ENCODE measurements at places on chromosomes 6 and 20.

DNA sequence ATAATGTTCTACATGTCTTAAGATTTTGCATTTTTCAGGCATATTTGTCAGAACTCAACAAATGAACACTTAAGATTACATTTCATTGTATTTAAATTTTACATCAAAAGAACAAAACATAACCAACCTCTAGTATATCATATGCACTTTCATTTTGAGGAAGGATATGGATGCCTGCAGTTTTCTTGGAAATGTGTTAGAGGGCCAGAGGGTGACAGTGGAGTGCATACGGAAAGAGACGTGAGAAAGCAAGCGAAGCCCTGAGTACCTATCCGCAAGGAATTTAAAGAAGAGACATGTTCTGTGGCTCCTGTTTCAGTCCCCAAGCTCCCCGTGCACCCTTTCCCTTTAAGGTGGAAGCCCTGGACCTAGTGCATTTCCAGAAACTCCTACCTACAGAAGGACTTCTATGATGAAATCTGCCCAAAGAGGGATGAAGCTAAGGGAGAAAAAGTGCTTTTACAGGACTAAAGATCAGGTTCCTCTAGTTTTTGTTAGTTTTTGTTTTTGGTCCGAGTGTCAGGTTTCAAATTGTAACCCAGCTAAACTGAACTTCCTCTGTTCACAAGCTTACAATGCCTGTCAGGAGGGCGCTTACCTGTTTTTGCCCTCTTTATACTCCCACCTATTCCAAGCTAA lies 38.8 kb downstream of the EZR start:
- no peak for DNase-seq

GRCh38 chr6:166029506-166029905 lies 138.1 kb downstream of the TBXT start:
- no peak for DNase-seq

DNA sequence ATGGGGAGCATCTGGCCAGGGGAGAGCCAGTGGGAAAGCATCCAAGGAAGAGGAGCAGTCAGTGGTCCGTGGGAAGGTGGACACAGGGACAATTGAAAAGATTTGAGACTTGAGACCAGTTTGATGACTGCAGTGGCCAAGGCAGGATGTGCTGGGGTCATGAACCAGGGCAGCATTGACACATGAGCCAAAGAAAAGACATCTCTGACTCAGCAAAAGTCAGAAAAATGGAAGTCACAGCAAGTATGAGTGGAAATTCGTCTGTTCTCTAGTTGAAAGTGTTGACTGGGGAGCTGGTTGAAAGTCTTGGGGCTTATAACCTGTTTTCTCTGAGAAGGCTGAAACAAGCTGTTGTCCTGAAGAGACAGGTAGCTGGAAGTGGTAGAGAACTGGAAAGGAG lies 31.3 kb downstream of the RAB22A start:
- DNase-seq = no peak

GRCh38 chr20:12875510-12875909 lies 133.3 kb upstream of the SPTLC3 start:
- no peak for DNase-seq

DNA sequence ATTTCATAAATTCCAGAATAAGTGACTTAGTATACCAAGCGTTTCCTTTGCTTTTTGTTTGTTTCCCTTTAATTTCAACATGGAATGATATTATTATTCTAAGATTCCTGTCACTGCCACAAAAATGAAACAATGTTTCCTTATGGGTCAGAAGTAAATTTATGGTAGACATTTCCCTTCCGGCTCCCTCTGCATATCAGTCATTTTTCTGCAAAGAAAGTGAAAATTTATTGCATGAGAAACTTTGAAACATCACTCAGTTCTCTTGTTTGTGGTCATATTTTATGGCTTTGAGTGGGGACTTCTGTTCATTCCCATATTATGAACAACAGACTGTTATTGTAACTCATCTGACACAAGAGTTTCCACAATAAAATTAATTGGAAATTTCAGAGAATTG lies 97.8 kb downstream of the NKAIN2 start:
- no peak for DNase-seq

DNA sequence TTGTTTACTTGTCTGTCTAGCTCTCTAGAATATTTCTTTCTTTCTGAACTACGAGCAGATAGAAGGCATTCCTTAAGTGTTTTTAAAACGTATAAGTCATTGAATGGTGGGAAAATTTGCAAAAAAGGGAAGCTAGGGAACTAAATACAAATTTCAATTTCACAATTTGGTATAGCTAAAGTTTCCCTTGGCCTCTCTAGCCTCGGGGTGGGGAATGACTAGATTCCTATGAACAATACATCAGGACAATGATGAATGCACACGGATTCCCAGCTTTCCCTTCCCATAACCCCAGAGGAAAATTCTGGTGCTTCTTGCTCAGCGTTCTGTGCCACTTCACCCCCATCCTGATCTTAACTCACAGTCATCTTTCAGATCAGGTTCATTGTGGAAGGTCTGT lies 113.3 kb upstream of the ASF1A start:
- DNase-seq = no peak

GRCh38 chr6:167910007-167910406 lies 83.3 kb downstream of the AFDN start:
- no peak for DNase-seq

DNA sequence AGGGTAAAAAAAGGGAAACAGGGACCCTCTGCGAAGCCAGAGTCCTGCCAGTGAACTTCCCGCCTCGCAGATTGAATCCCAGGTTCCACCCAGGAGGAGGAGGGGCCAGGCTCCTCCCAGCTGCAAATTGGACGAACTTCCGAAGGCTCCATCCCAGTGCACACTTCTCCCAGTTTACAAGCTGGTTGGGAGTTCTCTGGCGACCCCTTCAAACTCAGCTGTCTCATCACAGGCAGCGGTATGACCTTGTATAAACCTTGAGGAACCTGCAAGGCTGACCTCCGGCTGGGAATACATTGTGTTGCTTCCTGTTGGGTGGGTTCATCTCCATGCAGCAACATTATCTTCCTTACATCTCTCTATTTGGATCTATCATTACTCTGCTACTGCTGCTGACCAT lies 962.7 kb downstream of the GRIK2 start:
- no peak for DNase-seq

DNA sequence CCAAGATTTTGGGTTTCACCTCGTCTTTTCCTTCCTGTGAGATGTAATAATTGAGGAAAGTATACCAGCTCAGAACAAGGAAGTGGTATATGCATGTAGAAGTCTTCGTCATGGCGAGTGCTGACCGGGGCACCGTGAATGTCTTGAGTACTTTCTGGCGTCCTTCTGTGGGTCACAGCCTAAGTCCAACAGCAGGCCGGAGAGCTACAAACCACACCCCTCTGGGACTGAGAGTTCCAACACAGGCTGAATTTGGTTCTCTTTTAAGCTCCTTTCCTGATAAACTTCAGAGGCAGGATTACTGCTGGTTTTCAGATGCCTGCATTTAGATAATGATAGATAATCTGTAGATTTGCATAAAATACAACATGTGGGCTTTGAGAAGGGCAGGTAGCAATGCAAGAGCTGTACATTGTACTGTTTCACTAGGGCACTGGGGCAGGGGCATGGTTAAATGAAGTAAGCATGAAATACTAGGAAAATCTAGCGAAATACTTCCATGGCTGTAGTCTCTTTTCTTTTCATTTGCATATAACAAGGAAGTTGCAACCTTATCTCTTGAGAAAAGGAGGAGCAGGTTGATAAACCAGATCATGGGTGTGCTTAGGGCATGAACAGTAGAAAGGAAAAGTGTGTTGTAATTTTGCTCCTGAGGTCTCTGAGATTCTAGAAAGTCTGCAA lies at the start of gene ADTRP:
Gene ADTRP (minus strand): TSS at position 156 of the 681 bp plus-strand sequence. CDS start 44 bp downstream, at position 112.
- no peak for DNase-seq

GRCh38 chr6:98975421-98975820 lies 27.7 kb upstream of the FBXL4 start:
- no peak for DNase-seq

DNA sequence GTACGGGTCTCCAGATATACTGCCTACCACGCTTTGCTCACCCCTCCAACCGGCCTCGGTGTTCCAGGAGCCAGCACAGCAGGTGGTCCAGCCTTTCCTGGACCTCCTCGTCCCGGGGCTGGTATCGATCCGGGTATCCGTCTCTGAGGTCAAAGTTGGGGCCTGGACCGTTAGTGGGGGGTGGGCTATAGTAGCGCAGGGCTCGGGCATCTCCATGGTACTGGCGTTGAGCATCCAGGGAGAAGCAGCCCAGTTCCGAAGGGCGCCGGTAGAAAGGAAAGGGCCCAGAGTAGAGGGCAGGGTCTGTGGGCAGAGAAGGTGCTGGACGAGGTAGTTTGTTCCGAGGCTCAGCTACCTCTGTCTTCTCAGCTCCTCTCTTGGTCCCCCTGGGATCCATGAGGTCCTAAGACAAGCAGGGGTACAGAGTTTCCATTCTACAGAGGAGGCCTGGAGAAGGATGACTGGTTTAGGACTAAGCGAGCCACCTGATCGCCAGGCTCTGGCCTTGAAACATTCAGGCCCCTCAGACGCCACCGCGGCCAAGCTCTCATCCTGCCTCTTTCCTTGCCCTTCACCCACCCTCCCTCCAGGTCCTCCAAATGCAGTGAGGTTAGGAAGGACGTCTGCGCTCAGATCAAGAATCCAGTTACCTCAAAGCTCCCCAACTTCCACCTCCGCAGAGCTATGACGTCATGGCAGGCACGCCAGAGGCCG lies 502 bp downstream of the DXO start:
- DNase-seq = no peak

GRCh38 chr6:12785301-12785700 lies 68.7 kb downstream of the PHACTR1 start:
- no peak for DNase-seq

GRCh38 chr6:31407699-31408098 lies 4.3 kb downstream of the MICA start:
- no peak for DNase-seq

DNA sequence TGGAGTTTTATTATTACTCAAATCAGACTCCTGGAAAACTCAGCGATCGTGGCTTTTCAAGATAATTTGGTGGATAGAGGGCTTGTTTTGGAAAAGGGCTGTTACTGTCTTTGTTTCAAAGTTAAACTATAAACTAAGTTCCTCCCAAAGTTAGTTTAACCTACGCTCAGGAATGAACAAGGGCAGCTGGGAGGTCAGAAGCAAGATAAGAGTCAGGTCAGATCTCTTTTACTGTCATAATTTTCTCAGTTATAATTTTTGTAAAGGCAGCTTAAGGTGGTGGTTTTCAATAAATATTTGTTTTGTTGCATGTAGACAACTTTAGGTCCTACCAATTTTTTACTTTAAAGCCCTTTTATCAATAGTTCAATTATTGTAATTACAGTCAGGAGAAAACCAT lies 9.2 kb upstream of the GABRR2 start:
- DNase-seq = no peak

- DNase-seq = peak; percentile 77
These were observed 48.2 kb downstream of the RNASET2 start for GRCh38 chr6:166907871-166908806.

- no peak for DNase-seq
These were observed 497.2 kb upstream of the CDH4 start for GRCh38 chr20:60754856-60755255.

DNA sequence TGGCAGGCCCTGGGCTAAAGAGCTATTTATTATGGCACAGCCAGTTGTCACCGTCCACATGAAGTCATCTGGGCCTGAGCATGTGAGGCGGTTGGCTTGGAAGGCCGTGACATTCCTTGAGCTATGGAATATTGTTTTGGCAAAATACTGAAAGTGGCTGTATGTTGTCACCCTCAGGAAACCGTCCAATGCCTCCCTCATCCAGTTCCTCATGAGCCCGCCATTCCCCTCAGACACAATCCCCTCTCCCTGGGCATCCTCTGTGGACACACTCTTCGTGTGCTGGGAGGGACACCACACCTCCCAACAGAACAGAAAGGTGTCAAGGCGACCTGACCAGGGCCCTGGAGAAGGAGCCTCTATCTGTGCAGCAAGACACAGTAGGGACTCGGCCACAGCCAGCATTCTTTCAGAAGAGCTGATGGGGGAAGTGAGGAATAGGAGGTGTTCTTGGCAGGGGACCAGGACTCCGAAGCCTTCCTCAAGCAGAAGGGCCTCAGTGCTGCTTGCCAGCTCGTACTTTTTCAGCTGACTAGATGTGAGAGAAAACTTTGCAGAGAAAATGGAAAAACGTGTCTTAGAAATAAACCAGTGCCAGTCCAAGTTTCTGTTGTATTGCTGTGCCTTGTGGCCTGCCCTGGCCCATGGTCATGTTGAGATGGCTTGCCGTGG lies 120.5 kb downstream of the SOD2 start:
- DNase-seq = no peak

GRCh38 chr20:41148942-41149341 lies 11.6 kb downstream of the PLCG1 start:
- no peak for DNase-seq

DNA sequence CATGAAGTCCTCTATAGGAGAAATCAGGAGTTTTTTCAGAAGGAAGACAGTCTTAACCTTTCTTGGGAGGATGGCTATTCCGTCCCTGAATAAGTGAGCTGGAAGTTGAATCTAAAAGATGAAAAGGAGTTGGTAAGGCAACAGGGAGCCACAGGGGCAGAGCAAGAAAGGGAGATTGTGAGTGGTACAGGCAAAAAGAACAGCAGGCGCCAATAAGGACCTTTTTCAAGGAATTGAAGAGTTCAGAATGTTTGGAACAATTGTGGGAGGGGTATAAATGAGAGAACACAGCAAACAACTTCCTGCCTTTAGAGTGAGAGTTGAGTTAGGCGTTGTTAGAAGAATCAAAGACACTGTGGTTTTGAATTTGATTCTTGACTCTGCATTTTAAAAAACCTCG lies 1003.7 kb downstream of the EPHA7 start:
- no peak for DNase-seq

DNA sequence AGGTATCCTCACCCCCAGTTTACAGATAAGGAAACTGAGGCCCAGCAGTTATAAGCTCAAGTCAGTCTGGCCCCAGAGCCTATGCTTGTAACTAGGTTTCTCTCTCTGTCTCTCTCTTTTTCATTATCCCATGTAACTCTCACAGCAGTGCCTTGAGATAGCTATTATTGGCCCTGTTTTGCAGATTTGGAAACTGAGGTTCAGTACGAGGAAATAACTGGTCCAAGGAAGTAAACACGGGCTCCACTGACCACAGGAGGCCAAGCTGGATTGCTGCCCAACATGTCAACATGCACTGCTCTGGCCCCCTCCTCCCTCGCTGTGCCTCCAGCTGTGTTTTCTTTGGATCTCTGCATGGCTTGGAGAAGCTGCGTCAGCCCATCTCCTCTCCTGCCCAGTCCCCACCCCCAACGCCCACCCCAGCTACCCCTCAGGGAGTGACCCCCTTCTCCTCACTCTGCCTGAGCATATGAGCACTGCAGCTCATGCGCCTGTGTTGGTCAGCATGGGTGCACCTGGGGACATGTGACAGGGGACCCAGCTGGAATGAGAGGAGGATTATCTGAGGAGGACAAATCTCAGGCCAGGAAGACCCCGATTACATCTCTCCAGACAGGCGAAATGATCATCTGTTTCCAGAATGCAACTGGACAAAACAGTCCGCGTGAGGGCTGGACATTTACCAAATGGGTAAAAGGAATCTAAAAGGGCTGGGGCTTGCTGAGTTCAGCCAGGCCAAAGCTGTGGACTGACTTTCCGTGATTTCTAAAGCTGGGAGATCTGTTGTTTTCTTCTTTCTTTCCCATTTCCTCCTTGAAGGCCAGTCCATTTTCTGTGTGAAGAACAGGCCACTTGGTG lies 7.8 kb upstream of the PLTP start:
- peak; percentile 8 for DNase-seq
